Activated T-helper 1 cell treated with anti-CD3 and anti-CD28 coated beads, Interleukin-2, amount 50 U/mL, for 16 hours (primary cell): ENCODE measurements at places on chromosomes 3 and 15.
A peak's percentile ranks its signal among the peaks of the same experiment; 100 is the strongest.

GRCh38 chr3:125374501-125374995, 577 bp downstream of the ZNF148 start:
- DNase-seq = no peak

- no peak for DNase-seq
Measured at GRCh38 chr3:177665122-177665808, 468.0 kb upstream of the TBL1XR1 start.

DNA sequence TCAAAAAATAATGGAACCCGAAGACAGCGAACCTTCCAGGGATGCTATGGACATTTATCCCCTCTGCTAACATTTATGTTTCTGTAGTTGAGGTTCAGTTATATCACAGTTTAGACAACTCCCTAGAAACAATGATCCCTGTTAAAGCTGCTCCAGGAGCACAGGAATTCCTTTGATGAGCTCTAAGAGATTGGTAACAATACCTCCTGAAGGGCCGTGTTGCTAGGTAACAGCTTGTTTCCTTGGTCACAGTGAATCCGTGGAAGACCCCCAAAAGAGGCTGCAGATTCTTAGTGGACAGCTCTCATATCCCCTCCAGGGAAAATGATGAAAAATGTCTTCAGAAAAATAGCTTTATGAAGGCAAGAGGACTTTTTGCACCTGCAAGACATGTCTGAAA, 160.2 kb downstream of the SERPINI1 start:
- no peak for DNase-seq

DNA sequence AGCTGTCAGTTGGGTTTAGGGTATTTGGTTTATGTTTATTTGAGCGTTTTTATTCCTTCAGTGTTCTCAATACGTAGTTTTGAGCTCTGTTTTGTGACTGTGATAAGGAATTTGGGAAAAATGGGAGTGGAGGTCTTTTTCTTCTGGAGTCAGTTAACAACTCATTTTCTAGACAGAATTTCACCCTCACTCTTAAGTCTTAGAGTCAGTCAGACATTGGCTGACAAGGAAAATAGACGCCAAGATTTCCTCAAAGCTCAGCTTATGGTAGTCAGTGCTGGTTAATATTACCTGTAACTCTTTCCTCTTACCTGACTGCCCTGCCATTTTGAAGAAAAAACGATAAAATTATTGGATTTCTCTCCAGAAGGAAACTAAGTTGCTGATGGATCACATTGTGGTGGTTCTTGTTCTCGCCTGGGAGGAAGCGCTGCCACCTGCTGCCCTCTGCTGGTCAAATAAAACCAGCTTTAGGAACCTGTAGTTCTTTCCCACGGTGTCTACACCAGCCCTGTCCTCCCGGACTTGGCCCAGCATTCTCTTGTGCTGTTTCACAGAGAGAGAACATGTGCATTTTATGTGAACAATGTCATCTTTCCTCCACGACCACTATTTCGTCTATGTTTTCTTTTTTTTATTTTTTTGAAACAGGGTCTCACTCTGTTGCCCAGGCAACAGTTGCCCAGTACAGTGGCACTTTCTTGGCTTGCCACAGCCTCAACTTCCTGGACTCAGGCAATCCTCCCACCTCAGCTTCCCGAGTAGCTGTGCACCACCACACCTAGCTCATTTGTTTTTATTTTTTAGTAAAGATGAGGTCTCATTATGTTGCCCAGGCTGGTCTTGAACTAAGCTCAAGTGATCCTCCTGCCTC, 41.4 kb upstream of the UMPS start:
- peak; percentile 44 for DNase-seq

DNA sequence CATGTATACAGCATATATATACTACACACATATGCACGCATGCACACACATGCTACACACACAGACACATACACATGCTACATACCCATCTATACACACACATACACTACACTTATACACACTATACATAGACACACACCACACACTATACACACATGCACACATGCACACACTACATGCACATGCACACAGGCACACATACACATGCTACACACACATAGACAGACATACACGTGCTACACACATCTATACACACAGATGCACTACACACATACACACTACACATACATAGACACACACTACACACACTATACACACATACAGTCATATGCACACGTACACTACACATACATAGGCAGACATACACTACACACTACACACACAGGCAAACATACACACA, 51.2 kb upstream of the PRR20G start:
- DNase-seq = no peak

GRCh38 chr3:127174284-127174683, 18.6 kb upstream of the PRR23E start:
- no peak for DNase-seq

DNA sequence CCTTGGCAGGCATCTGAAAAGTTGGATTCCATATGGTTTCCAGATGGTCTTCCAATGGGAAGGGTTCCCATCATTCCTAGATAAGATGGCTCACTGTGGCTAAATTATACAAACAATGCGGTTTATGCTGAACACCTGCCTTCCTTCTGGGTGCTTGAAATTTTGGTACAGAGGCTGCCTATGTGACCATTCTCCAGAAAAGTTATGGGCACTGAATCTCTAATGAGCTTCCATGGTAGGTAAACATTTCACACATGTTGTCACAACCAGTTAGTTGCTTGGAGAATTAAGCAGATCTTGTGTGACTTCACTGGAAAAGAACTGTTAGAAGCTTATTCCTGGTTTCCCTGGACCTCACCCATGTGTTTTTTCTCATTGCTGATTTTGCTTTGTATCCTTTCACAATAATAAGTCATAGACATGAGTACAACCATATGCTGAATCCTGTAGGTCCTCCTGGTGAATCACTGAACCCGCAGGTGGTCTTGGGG, 30.1 kb downstream of the PLOD2 start:
- no peak for DNase-seq

GRCh38 chr15:86765281-86765680, 685.6 kb downstream of the AGBL1 start:
- DNase-seq = no peak

- no peak for DNase-seq
Measured at GRCh38 chr3:63450023-63450422, 171.9 kb downstream of the SYNPR start.

DNA sequence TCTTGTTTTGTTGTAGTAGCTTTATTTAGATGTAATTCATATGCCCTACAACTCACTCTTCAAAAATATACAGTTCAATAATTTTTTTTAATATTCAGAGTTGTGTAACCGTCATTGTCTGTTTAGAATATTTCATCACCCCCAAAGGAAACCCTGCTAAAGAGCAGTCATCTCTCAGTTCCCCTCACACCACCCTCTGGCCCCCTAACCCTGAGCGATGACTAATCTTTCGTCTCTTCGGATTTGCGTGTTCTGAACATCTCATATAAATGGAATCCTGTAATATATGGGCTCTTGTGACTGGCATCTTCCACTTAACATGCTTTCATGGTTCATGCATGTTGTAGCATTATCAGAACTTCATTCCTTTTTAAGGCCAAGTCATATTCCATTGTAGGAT, 183.8 kb downstream of the ATG7 start:
- no peak for DNase-seq

- no peak for DNase-seq
Measured at GRCh38 chr15:64288999-64289398, 67.0 kb downstream of the CSNK1G1 start.

GRCh38 chr15:70062321-70062956, 35.3 kb downstream of the TLE3 start:
- DNase-seq = no peak

DNA sequence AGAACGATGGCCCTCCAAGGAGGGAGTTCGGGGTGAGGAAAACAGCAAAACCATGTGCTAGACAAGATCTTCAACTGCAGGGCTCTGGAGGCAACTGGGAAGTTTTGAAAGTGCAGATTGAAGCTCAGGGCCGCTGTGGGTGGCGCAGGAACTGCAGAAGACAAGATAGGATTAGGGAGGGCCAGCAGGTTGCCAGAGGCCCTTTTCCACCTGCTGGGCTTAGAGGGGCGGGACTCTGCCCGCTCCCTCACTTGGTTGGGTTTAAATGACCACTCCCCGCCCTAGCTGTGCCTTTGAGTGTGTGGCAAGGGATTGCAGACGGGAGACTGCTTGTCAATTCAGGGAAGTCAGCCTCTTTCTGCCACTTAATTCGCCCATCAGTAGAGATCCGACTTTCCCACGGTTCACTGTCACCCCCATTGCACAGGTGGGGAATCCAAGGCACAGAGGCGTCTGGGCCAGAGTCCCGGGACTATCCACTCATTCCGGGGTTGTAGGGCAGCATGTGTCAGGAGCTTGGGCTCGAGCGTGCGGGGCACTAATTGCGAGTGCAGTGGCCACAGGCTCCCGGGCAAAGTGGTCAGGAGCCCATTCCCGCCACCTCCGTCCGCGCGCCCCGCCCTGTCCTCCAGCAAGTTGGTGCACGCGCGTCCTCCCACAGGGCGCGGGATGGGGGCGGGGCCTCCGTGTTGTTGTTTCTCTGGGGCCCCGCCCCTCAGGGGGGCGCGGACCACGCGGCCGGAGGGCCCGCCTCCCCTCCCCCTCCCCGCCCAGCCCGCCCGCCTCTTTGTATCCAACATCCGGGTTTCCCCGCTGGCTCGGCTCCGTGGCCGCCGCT, at the start of gene ACVR2B:
TSS of gene ACVR2B (plus strand) at position 816 of the 838 bp plus-strand sequence. CDS start 433 bp downstream, outside the sequence.
- peak; percentile 25 for DNase-seq

DNA sequence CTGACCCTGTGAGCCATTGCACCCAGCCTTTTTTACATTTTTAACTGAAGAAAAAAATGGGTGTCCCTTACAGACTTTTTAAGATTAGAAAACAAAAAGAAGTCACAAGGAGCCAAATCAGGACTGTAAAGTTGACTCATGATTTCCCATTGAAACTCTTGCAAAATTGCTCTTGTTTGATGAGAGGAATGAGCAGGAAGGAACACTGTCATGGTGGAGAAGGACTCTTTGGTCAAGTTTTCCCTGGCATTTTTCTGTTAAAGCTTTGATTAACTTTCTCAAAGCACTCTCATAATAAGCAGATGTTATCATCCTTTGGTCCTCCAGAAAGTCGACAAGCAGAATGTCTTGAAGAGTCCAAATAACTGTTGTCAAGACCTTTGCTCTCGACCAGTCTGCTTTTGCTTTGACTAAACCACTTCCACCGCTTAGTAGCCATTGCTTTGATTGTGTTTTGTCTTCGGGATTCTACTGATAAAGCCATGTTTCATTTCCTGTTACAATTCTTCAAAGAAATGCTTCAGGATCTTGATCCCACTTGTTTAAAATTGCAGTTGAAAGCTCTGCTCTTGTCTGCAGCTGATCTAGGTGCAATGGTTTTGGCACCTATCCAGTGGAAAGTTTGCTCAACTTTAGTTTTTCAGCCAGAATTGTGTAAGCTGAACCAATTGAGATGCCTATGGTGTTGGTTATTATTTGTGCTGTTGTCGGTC, 369.4 kb downstream of the MAGI1 start:
- no peak for DNase-seq

DNA sequence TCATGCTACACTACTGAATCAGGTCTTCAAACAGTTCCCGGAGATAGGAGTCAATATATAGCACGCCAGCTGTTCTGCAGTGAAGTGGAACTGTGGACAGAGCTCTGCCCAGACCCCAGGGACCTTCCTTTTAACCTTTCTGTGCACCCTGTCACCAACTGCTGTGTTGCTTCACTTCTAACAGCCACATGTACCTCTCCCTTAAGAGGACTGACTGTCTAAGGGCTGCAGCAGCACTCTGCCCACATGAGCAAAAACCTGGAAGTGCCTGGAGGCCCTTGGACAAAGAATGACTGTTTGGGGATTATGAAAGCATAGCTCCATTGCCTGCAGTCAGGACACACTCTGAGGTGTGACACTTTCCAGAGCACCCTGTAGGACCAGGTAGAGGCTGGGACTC, 88.3 kb upstream of the CTNNB1 start:
- DNase-seq = no peak

GRCh38 chr3:101829437-101829830, 19.9 kb upstream of the NFKBIZ start:
- no peak for DNase-seq

GRCh38 chr3:69031635-69032034, 18.2 kb upstream of the EOGT start:
- DNase-seq = no peak

DNA sequence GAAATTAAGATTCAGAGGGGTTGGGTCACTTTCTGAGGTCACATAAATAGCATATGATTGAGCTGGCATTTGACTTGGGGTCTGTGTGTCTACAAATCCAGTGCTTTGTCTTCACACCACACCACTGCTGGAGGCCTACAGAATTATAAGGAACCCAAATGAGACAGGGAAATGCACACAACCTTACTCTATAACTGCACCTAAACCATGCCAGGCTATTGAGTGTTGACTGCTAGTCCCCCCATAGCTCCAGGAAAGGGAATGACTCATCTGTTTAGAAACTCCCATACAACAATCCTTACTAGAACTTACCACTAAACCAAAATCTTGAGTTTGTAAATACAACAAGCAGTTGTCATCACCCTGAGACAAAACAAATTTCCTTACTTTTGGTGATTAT, 16.9 kb upstream of the TSC22D2 start:
- no peak for DNase-seq

DNA sequence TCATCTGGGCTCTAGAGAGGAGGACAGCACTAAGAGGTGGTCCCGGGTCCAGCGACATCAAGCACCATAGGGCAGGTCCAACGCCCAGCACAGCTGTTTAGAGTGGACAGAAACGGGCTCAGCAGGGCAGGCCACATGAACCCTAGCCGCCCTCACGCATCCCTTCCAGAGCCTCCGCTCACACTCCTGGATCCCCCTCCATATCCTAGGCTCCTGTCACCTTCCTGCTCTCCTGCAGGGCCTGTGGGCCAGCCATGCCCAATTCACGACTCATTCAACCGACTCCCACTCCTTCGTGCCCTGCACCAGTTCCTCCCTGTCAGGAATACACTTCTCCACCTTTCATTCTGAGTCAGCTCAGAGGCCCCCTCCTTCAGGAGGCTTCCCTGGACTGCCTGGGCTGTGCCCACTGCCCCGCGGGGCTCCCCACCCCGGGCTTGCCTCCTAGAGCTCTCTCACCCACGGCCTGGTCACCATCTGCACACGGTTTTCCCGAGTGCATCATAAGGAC, 90.2 kb downstream of the LINGO1 start:
- no peak for DNase-seq

DNA sequence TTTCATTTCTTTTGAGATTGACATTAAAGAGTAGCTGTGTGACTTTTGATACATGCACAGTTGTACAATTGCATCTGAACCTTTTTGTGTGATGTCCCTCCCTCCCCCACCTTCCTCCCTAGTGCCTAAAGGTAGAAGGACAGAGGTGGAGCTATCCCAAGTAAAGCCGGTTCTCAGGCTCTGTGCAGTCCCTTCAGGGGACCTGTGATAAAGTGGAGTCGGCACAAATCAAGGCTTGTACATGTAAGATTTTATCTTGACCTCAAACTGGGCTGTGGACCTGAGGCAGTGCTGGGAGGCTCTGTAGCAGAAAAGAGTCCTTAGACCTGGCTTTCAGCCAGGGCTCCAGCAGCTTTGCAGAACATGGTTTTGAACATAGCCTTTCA, 55.5 kb upstream of the CMTM7 start:
- no peak for DNase-seq
